ENCODE measurements at places on chromosomes 12 and 14. TPM values are rescaled to one million over a fixed set of nuclear protein-coding genes. Genes with fewer than 3 reads are reported as not detected.

- no peak for DNase-seq
These were observed at the start of gene MDGA2 for GRCh38 chr14:47675466-47676314. Gene MDGA2, minus strand, starts transcription at chr14:47675605.

KLRC3 gene
- not detected for total RNA-seq

ZNF384 gene
- 29.5 TPM for total RNA-seq

LIN52 gene
- 9.2 TPM for total RNA-seq

KRT75 gene
- not detected for total RNA-seq
